ENCODE measurements at places on chromosomes 2 and 18.

DNA sequence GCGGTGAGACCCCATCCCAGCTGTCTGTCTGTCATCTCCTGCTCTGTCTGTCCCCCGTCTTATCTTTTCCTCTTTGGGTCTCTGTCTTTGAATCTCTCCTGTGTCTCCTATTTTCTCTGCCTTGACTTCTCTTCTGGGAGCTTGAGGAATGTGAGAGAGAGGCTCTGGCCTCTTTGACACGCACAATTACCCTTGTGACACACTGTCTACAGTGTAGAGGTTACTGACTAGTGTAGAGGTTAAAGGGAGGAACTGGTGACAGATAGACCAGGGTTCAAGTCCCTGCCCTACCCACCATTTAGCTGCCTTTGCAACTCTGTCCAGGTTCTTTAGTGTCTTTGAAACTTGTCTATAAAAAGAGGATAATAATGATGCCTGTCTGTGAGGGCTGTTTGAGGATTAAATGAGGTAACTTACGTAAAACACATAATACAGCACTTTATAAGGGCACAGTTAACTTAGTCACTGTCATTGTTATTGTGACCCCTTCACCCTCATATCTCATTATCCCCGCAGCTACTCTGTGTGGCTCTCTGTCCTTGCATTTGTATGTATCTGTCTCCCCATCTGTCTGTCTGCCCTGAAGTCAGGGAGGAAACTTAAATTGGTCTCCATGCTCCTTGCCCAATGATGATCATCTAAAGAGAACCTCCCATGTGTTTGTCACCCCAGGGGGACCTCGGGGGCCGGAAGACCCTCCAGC lies 19.9 kb downstream of the SEMA4F start:
- DNase-seq = no peak

- DNase-seq = no peak
These were observed 151.0 kb downstream of the TMEM17 start for GRCh38 chr2:62354771-62355561.

DNA sequence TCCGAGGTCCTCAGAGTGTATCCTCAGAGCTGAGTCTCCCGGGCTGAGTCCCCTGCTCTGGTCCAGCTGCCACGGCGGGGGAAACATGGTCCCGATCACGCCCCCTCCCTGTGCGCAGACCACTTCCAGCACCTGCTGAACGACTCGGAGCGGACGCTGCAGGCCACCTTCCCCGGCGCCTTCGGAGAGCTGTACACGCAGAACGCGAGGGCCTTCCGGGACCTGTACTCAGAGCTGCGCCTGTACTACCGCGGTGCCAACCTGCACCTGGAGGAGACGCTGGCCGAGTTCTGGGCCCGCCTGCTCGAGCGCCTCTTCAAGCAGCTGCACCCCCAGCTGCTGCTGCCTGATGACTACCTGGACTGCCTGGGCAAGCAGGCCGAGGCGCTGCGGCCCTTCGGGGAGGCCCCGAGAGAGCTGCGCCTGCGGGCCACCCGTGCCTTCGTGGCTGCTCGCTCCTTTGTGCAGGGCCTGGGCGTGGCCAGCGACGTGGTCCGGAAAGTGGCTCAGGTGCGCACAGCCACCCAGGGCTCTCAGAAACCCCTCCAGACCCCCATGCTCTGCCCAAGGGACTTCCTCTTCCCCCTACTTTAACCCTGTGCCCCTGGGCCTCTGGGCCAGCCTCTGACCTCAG lies 26.7 kb downstream of the GPC1 start:
- peak; percentile 36 for DNase-seq

DNA sequence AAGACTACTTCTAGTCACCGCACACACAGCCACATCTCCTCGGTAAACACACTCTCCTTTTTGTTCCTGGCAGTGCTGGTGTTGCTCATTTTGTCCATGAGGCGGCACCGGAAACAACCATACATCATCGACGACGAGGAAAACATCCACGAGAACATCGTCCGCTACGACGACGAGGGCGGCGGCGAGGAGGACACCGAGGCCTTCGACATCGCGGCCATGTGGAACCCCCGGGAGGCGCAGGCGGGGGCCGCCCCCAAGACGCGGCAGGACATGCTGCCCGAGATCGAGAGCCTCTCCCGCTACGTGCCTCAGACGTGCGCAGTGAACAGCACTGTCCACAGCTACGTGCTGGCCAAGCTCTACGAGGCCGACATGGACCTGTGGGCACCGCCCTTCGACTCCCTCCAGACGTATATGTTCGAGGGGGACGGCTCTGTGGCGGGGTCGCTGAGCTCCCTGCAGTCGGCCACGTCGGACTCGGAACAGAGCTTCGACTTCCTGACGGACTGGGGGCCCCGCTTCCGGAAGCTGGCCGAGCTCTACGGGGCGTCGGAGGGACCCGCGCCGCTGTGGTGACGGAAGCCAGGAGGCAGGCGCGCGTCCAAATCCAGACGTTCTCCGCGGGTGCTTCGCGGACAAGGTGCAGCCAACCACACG lies 221.0 kb downstream of the CDH20 start:
- DNase-seq = no peak

DNA sequence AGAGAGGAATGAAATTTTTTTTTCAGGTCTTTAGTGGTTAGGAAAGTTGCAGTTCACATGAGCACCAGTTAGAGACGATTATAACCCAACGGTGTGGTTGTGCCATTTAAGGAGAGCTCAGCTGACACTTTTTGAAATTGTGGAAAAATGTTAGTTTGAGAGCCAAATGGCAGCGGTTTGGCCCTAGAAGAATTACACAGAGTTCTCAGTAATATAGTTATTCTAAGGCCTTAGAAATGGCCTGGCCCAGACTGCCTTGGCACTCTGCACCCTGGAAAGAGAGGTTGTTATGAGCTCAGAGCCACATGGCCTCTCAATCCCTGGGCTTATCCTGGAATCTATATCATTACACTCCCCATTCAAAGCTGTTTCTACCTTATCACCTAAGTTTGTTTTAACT lies 117.4 kb downstream of the RHBDD1 start:
- no peak for DNase-seq

All from ureter (tissue), 1 donor.